ENCODE measurements at places on chromosomes 7 and 10.

GRCh38 chr7:90384433-90384832 is 18.8 kb upstream of the CLDN12 start:
- no peak for DNase-seq

GRCh38 chr7:137691566-137691965 is 155.2 kb downstream of the DGKI start:
- DNase-seq, result no peak

- no peak for DNase-seq
Observed at GRCh38 chr10:78729366-78729765, 339.4 kb upstream of the ZMIZ1 start.

DNA sequence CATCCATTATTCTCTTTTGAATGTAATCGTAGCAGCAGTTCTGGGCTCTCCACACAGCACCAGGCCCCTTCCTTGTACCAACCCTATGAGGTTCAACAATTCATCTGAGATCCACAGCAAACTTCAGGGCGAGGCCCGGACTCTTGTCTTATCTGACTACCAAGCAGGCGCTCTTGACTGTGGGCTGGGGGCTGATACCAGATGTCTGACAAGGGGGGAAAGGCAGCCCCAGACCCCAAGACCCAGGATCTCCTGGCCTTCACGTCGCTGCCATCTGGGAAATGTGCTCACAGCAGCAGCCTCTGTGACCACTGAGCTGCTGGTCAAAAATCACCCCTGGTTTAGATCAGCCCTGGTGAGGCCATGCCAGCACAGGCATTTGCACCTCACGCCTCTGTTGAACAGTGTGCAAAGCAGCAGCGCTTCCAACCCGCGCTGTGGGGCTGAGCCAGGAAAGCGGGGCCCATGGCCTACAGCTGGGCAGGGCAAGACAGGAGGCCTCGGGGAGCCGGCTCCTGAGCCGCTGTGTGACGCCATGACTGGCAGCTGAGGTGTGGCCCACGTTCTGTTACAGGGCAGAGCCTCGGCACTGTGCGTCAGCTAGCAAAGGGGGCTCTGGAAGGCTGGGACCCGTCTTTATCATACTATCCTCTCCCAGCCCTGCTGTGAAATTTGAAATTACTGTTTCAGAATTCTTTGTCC is 143.9 kb downstream of the PAXIP1 start:
- DNase-seq, result no peak

GRCh38 chr10:89428877-89429276 is 14.5 kb downstream of the IFIT5 start:
- no peak for DNase-seq

GRCh38 chr7:80070391-80070790 is 64.2 kb upstream of the GNAI1 start:
- no peak for DNase-seq

DNA sequence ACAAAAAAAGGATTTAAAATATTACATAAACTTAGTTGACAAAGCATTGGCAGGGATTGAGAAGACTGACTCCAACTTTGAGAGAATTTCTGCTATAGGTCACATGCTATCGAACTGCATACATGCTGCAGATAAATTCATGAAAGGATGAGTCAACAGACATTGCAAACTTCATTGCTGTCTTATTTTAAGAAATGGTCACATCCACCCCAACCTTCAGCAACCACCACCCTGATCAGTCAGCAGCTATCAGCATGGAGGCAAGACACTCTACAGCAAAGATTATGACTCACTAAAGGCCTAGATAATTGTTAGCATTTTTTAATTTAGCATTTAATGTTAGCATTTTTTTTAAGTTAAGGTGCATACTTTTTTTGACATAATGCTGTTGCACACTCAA is 73.6 kb downstream of the AGK start:
- DNase-seq, result no peak

- no peak for DNase-seq
Observed at GRCh38 chr10:30527623-30528428, 93.8 kb downstream of the MAP3K8 start.

- DNase-seq, result no peak
Observed at GRCh38 chr10:101856626-101857025, 13.0 kb upstream of the KCNIP2 start.

DNA sequence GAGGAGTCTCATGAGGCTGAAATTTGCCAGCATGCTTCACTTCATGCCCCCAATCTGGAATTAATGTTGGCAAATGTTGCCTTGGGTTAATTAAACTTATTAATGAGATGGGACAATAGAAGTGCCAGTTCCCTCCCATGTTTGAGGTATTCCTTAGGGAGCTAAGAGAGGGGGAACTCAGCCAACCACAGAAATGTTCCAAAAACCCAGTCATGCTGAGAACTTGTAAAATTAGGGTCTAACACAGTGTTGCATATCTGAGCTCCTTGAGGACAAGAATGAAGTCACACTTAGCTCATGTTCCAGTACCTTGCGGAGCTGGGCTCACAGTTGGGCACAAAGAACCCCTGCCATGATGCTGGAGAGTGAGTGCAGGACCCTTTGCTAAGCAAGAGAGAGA is 89.4 kb downstream of the OAT start:
- no peak for DNase-seq

GRCh38 chr7:12630513-12630819 is 57.0 kb upstream of the ARL4A start:
- DNase-seq, result no peak
